Naive thymus-derived CD8-positive, alpha-beta T cell (primary cell): ENCODE measurements at places on chromosomes 7 and 10.
A peak's percentile ranks its signal among the peaks of the same experiment; 100 is the strongest.

DNA sequence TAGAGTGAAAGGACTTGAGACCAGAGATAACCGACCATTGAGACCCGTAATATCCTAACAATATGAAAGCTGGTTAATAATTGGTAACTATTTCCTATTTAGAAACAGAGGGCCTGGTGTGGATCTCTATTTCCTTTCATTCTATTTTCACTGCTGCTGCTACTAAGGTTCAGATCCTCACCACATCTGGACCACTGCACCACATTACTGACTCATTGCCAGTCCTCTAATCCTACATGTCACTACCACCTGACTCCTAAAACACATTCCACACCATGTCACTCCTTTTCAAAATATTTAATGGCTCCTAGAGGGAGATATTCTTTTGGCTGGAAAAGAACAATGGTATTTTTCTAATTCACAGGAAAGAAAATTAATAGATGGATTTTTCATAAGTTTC lies 6.4 kb downstream of the USP54 start:
- no peak for DNase-seq

GRCh38 chr10:8033812-8034465 lies 20.5 kb upstream of the GATA3 start:
- no peak for DNase-seq

DNA sequence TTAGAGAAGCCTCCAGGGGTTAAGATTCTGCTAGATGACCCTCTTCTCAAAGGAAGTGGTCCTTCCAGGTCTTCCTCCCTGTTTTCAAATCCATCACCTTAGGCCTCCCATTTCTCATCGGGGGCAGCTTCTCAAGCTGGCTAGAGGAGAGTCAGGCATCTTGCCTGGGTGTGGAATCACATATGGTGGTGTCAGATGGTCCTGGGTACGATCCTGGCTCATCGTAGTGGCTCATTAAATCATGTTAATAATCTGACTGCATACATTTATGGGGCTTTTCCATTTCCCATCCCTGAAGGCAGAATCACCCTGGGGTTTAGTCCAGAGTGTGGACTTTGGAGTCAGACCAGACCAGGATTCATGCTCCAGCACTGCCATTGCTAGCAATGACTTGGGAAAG lies 132.6 kb downstream of the RPS24 start:
- no peak for DNase-seq

GRCh38 chr7:113945018-113945938 lies 26.5 kb upstream of the PPP1R3A start:
- no peak for DNase-seq

GRCh38 chr10:63396133-63396761 lies 69.5 kb downstream of the JMJD1C start:
- DNase-seq, result no peak

GRCh38 chr7:131781-132482 lies 60.4 kb upstream of the FAM20C start:
- DNase-seq, result no peak

GRCh38 chr7:80129785-80130184 lies 4.8 kb upstream of the GNAI1 start:
- DNase-seq, result no peak

DNA sequence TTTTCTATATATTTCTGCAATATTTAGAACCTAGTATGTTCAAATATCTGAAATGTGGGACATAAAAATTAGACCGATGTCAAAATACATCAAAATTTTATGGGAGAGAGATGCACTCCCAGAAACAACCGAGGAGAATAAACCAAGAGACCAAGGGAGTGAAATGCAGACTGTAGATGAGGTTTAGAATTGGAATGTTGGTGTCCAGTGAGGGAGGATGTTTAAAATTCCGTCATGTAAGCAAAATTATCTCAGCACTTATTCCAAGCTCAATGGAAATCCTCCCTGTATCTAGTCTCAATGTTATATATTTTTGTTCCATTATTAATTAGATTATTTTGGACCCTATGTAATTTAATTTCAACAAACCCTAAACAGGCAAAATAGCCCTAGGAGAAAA lies 61.9 kb upstream of the MAGI2 start:
- no peak for DNase-seq

- no peak for DNase-seq
Measured at GRCh38 chr7:85829817-85830432, 643.1 kb upstream of the SEMA3D start.

- DNase-seq, result no peak
Measured at GRCh38 chr7:140702774-140703173, 6.3 kb downstream of the NDUFB2 start.

DNA sequence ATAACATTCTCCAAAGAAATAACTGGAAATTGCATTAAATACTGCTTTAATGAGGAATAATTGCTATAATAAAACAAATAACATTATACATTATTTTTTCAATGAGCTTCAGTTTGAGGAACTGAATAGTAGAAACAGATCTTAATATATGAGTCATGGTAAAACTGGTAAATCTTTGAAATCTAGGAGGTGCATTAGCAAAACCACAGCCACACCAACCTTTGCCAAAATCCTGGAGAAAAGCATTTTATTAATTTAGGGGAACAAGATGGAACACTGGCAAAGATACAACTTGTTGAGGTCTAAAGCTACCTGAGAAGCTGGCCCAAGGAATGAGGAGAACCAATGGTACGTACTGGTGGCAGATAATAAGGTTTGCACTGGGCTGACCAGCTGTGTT lies 5.4 kb upstream of the ASL start:
- DNase-seq, result no peak

GRCh38 chr10:70588859-70589570 lies 13.5 kb downstream of the PRF1 start:
- DNase-seq, result no peak

GRCh38 chr10:116849248-116850057 lies at the start of gene ENO4:
TSS of gene ENO4 (plus strand) at chr10:116849499. CDS start at chr10:116849567, 68 bp downstream.
- no peak for DNase-seq

DNA sequence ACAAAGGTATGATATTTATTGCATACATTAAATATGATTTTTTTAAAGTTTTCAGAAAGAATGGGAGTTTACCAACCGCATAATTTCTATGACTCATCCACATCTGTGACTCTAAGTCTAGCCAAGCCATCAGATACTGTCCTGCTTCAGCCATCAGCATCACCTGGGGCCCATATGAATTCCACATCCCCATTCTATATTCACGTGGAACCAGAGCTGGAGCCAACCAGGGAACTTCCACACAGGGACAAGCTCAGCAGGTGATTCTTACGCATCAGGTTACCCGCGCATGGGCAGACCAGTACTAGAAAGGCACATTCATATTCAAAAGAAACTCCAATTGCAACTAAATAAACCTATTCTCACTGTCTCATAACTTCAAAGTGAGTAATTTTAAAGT lies 817.7 kb upstream of the IGFBP3 start:
- no peak for DNase-seq

DNA sequence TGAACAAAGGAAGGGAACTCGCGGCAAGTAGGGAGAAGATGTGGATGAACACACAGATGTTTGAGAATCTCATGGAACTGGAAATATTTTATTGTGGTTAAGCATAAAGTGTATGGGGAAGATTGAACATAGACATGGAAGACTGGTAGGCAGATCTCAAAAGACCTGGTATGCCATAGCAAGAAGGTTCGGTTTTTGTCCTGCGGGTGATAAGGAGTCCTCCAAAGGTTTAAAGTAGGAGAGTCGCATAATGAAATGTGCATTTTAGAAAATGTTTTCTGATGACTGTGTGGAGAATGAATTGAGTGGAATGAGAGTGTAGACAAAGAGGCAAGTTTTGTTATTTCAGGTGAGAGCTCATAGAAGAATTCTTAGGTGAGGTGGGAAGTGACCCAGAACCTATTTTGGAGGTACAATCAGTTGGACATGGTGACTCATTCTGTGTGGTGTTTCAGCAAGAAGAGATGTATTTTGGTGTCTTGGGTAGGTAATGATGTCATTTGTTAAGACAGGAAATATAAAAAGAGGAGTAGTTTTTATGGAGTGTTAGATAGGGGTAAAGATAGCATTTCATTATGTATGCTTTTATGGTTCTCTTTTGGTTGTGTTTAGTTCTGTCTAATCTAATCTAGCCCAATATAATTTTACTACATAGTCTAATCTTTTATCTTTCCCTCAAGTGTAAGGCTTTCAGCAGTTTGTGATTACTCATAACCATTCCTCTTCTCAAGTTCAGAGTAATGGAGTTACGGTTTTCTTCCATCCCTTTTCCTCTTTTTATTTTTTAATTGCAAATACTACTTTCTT lies 239.2 kb downstream of the EXOC4 start:
- DNase-seq, result no peak

- no peak for DNase-seq
Measured at GRCh38 chr10:47240173-47240572, 59.8 kb upstream of the GDF10 start.

DNA sequence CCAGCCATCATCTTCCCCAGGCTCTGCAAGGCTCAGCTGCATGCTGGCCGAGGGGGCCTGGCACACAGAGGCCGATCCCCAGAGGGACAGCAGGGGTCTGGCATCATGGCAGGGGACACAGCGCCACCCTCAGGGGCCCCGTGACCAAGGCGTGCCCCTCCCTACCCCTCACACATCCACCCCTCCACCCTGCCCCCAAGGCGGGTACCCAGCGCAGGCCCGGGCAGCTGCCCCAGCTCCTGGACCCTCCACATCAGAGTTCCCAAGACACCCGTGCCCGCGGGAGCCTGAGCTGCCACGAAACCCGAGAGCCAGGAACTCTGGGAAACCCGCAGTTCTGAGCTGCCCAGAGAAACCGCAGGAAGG lies 46.5 kb upstream of the TNRC18 start:
- no peak for DNase-seq

- no peak for DNase-seq
Measured at GRCh38 chr10:93259126-93259525, 185.4 kb downstream of the CYP26A1 start.

- DNase-seq, result no peak
Measured at GRCh38 chr7:135481598-135481979, 28.3 kb downstream of the CNOT4 start.

GRCh38 chr7:105268056-105268455 lies 120.7 kb downstream of the SRPK2 start:
- DNase-seq, result no peak

DNA sequence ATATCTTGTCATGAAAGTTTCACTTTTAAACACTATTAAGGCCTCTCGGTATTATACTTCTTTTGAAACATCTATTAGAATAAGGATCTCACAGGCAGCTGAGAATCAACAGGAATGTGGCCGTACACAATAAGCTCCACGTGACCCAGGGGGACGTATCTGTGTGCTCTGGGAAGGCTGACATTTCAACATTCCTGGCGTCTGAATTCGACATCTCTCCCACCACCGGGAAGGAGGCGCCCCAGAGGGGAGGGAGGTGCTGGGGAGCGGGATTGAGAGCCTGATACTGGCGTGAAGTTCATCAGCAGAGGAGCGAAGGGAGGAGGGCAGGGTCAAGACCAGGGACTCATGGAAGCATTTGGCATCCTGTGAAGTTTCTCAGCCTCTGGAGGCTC lies 401.3 kb downstream of the DNAJB6 start:
- DNase-seq, result no peak

GRCh38 chr7:63900394-63901203 lies 98.0 kb upstream of the ZNF722 start:
- DNase-seq, result peak; percentile 93

DNA sequence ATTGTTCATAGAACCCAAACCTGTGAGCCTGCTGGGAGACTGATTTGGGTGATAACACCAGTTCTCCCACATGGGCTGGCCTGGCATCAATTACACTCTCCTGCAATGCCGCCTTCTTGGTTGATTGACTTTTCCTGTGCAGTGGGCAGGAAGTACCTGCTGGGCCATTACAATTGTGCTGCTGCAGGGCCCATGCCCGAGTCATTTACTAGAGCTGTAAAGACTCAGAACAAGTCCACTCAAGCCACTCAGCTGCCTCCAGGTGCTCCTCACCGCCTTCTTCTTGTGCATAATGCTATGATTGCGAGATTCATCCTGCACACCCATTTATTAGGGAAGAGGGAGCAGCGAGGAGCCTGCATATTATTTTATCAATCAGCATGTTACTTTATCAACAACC lies 264.0 kb downstream of the TCERG1L start:
- DNase-seq, result no peak

GRCh38 chr7:57400531-57401155 lies 49.3 kb upstream of the ZNF716 start:
- DNase-seq, result no peak

GRCh38 chr7:5769571-5769970 lies 11.9 kb downstream of the RNF216 start:
- no peak for DNase-seq

DNA sequence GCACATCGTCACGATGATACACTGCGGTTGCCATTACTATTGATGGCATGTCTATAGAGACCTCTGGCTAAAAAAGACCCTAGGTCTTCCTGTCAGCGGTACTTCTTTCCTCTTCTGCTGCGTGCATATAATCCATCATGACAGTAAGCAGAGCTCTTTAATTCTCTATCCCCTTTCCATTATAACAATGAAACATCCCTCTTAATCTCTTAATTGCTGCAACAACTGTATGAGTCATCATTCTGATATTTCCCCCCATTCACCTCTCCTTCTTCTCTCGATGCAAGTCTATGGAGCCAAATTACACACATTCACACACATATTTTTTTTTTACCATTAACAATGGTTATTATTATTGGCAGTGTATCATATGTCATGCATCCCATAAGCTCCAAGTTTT lies 45.2 kb upstream of the AKR1E2 start:
- no peak for DNase-seq

DNA sequence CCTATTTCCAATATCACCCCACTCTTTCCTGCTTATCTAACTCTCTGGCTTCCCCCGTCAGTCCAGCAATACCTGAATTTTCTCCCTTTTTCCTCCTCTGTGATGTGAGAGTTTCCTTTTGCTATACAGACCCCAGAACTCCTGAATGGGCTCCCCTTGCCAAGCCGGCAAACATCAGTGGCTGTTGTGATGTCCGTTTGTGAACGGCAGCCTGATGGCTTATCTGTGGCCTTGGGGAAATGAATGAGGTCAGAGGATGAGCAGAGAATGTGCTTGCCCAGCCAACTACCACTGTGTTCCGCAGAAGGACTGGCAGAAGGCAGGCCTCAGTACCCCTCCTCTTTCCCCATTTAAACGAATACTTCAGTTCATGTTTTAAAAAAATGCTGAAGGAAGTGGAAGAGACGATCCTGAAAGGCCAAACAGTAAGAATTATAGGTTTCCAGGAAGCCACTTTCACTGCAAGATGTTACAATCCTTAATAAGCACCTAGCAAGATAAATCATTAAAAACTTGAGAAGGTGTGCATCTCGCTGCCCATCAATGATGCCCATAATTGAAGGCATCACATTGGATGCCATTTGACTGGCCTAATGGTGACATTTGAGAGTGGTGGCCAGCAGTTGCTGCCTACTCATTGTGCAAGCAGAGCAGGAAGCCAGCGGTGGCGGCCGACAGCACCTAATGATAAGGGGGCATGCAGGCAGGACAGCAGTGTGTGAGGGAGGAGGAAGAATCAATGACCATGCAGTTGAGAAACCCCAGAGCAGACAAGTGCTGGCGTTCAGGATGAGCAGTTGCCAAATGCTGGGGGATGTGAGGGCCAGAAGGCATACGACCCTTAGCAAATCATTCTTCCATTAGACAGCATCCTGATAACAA lies 31.5 kb downstream of the SLC18A2 start:
- no peak for DNase-seq
